ENCODE measurements at places on chromosomes 11 and 22.

DNA sequence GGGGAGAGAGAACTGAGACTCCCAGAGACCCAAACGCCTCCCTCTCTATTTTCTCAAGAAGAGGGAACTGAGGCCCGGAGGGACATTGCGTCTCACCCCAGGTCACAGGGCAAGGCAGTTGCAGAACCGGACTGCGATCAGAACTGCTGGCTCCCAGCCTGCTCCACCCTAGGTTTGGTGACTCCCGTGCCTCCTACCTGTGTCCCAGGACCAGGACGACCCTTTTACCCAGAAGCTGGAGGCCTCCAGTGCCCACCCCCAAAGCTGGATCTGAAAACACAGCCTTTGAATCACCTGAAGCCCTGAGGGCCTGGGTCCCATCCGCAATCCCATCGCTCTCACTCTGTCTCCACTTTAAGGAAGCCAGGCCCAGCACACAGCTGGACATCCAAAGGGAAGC lies 1.4 kb downstream of the GSTT4 start:
- no peak for DNase-seq

GRCh38 chr11:59158206-59159068 lies 13.5 kb upstream of the DTX4 start:
- DNase-seq, result peak; percentile 78

DNA sequence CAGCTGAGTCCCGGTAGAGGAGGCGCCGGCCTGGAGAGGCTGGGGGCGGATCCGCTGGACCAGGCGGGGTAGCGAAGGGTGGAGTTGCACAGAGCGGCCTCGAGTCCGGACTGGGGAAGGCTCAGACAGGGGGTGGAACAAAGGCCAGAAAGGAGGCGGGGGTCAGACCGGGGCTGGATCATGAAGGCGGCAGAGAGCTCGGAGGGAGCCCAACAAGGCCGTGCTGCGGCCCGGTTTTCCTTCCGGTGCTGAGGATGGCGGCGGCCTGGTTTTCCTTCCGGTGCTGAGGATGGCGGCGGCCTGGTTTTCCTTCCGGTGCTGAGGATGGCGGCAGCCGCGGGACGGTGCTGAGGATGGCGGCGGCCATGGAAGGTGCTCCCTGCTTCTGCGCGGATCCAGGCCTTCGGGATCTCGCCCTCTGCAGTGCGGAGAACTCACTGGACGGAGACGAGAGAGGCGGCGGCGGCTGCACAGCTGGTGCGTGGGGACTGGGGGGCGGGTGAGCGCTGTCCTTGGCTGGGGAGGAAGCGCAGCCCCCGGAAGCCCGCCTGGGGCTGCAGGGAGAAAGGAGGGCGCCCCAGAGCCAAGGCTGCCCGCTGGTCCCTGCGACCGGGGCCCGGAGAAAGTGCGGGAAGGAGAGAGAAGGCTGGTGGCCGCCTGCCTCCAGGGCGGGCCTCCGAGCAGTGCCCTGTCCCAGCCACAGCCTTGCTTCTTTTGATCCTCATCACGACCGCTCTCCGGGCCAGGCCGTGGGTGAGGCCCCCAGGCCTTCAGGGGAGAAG lies 350.4 kb upstream of the B3GAT1 start:
- no peak for DNase-seq

DNA sequence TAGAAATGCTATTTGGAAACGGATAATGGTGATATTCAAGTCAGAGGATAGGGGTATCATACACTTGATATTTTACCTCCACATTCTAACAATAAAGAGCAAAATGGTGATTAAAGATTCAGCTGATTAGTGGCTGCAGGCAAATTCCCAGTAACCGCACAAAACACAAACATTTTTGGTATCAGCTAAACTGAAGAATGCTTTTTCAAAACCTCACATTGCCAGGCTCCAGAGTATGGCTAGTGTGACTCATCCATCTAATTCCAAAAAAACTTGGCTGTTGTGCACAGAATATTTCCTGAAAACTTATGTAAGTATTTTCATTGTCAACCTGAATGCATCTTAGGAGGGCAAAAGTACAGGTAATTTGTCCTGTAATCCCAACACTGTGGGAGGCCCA lies 10.9 kb downstream of the SRPRA start:
- no peak for DNase-seq

GRCh38 chr11:4523666-4524065 lies 21.3 kb upstream of the OR52M1 start:
- DNase-seq, result no peak
